Right hindlimb (tissue), 1 donor: ENCODE measurements at places on chromosomes 12 and 14.

GRCh38 chr14:28608851-28609828 lies 157.4 kb upstream of the FOXG1 start:
- peak; percentile 74 for DNase-seq

GRCh38 chr12:125140279-125141209 lies 75.3 kb downstream of the AACS start:
- DNase-seq: no peak

- DNase-seq: peak; percentile 30
Observed at GRCh38 chr12:83827193-83827592, 1085.4 kb downstream of the SLC6A15 start.

DNA sequence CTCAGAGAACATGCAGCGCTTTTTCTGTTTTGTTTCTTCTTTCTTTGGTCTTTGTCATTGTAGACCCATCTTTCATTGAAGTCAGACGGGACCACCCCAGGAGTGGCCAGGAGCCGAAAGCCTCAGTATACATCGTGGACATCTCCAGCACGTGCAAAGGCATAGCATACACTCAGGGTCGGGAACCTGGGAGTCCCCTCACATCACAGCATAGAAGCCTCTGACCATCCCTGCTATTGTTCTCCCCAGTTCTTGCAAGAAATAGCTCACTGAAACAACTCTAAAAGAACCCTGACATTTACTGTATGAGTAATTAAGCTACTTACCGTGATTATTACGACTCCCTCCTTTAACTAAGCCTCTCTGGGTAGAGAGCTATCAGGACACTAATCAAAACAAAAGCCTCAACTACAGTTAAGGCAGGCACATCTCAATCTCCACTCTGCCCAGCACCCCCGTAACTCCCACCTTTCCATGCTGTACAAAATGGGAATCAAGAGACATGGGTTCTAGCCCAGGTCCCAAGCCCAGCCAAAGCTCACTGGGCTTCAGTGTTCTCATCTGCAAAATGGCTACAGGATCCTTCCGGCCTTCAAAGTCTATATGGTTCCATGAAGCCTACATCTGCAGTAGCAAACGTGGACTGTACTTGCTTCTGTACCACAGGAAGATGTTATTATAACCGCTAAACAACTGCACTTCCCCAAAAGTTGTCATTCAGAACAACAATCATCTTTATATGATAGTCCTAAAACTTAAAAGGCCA lies 6.7 kb downstream of the CCDC88C start:
- DNase-seq: no peak

- DNase-seq: no peak
Observed at GRCh38 chr12:27504507-27504906, 19.5 kb upstream of the PPFIBP1 start.

GRCh38 chr14:74582910-74583581 lies 29.0 kb downstream of the LTBP2 start:
- DNase-seq: peak; percentile 70

GRCh38 chr14:58833634-58834378 lies 196.0 kb downstream of the DACT1 start:
- DNase-seq: no peak

DNA sequence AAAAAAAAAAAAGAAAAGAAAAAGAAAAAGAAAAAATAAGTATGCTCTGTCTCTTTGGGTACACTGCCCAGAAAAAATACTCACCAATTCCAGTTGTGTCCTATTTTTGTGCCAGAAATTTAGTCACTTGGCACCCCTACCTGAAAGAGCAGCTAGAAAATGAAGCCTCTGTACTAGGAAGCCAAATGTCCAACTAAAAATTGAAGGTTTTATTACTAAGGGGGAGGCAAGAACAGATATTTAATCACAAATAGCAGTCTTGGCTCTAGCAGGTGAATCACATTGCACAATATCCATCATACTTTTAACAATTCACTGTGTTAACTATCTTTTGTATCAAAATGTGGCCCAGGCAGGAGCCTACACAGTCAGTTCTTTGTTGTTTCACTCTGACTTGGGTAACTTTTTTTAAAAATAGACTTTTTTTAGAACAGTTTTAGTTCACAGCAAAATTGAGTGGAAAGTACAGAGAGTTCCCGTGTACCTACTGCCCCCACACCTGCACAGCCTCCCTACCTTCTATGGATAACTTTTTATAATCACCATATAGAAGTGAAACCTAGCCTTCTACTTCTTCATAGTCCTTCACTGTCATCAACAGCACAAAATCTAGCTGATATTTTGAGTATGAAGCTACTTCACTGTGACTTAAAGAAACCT lies 87.1 kb upstream of the ATF7IP start:
- no peak for DNase-seq

DNA sequence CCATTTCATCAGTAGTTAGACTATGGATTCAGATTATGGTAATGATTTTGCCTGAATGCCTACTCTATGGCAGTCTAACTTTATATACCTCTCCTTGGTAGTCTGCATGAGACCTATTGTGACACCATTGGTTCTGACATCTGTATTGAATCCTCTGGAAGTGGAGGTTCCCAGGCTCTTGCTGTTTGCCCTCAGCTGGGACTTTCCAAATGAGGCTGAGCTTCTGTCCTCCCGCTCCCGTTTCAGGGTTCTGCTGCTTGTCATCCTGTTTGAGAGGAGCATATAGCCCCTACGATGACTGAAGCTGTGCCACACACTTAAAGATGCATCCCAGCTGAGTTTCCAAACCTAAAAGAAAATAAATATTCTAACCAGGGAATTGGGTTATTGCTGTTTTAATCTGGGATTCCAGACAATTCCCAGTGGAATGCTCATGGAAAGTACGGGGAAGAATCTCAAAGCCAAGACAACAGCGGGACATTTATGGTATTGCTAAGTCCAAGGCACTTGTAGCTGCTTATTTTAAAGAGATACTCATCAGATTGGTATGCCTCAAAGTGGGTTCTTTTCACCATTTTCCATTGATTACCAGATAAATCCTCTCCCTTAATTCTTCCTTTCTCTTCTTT lies 105.9 kb downstream of the ETV6 start:
- no peak for DNase-seq

DNA sequence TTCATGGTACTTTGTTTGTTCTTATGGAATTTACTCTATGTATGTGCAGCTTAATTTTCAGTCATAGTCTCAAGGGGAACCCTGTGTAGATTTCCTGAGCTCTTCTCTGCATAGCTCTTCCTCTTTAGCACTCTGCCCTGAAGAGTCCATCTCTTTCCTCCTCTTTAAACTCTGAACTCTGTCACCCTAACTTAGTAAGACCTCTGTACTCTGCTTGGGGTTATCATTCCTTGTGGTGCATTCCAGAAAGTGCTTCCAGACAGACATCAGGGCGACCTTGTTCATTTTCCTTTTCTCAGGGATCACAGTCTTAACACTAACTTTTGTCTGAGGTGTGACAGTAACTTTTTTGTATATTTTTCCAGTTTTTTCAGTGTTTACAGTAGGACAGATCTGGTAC lies 179.3 kb downstream of the RAD51B start:
- no peak for DNase-seq

DNA sequence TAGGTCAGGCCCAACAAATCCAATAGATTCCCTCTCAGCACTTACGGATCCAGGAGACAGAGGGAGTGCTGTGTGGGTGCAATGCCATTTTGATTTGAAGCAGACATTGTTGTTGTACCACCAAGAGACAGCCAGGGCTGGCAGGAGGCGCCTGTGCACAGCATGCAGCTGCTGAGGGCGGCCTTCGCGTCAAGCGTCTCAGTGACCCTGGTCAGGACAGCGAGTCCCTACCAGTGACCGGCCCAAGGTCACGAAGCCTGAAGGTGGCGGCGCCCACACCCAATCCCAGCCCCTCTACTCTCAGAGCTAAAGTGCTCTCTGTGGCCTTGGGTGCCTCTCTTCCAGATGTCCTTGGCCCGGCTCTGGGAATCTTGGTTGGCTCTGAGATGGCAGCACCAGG lies 40.5 kb downstream of the PRMT8 start:
- no peak for DNase-seq

GRCh38 chr14:35355981-35356841 lies 48.3 kb downstream of the NFKBIA start:
- no peak for DNase-seq

DNA sequence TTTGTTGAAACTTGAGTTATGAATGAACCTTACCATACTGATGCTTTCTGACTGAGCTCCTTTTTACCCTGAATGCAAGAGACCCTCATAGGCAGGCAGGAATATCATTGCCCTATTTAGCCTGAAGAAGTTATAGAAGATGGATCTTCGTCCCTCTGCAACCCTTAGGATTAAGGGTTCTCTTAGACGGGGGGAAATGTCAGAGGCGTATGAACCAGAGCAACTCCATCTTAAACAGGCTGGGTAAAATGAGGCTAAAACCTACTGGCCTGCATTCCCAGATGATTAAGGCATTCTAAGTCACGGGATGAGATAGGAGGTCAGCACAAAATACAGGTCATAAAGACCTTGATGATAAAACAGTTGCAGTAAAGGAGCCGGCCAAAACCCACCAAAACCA lies 7.5 kb downstream of the ATF1 start:
- DNase-seq: no peak

- DNase-seq: peak; percentile 75
Observed at GRCh38 chr14:22412926-22413411, 176.1 kb downstream of the DAD1 start.

GRCh38 chr12:118606690-118607089 lies 230.3 kb downstream of the SUDS3 start:
- no peak for DNase-seq

DNA sequence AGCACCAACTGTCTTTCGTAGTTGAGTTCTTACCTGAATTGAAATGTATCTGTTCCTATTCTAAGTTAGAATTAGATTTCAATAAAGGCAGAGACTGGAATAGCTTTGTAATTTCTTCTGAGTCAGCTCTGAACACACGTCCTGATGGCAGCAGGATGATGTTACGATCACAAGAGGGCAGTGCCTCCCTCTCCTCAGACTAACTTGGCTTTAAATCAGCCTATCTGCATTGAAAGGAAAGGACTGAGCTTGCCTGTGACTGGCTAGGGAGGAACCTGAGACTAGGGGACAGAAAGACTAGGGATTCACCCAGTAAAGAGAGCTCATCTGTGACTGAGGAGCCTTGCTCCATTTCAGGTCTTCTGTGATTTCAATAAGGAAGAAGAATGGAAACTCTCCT lies 323.7 kb upstream of the OR4E1 start:
- DNase-seq: no peak

GRCh38 chr12:57765003-57765697 lies 1.7 kb downstream of the CYP27B1 start:
- DNase-seq: no peak

- no peak for DNase-seq
Observed at GRCh38 chr14:55780156-55780946, 200.3 kb downstream of the KTN1 start.

- no peak for DNase-seq
Observed at GRCh38 chr12:67758119-67758518, 109.6 kb downstream of the DYRK2 start.

GRCh38 chr12:89085421-89085820 lies 266.9 kb downstream of the DUSP6 start:
- peak; percentile 31 for DNase-seq

DNA sequence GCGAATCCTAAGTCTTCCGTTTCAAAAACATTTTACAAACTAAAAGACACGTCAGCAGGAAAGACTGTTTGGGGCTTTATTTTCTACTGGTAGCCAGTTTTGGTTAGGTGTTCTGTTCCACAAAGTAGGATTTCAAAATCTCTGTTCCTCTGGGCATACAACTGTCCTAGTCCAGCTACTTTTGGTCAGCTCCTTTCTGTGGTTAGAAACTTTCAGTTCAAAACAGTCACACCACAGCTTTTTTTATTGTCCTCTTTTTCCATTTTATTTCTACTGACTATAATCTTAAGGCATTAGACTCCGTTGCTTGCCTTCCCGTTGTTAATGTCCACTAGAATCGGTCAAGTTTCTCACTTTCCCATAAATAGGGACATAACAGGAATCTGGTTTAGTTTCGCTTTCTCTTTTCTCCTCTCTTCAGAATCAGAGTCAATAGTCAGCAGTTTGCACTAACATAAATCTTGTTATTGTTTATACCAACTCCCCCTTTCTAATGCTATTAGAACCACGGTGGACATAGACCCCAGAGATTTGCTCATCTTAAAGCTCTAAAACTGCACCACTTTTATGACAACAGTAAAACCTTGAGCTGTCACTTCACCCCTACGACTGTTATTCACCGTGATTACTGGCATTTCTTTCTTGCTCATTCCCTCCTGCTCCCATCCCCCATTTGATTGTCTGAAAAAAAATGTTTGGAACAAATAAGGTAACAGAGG lies 41.5 kb upstream of the NPAS3 start:
- no peak for DNase-seq

DNA sequence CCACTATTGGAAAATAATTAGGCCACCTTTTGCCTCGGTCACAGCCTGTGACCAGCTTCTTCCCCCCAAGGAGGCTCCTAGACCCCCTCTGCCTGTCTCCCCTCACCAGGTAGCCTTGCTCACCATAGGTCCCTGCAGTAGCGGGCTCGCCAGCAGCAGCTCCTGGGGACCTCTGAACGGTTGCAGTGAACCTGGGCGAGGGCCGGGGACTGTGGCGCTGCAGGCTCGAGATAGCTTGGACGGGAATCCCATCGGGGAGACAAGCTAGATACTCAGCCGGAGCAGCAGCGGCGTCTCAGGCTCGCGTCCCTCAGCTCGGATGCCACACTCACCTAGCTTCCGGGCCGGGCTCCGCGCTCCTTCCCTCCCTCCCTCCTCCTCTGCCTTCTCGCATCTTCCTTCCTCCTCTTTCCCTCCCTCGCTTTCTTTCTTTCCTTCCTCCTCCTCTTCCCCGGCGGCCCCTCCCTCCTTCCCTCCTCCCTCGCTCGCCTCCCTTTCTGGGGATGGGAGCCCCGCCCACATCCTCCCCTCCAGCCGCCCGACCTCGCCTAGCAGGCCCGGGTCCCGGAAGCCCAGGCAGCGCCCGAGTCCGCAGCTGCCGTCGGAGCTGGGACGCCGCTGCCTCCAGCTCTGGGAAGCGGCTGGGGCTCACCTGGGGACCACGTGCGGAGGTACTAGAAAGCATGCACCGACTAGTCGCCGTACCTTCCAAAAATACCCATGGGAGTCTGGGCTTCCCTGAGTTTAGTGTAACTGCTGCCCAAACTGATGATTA lies at the start of gene BMP4:
Gene BMP4, minus strand, starts transcription at position 399 of the 775 bp plus-strand sequence. CDS start 4,603 bp downstream, outside the sequence.
- peak; percentile 92 for DNase-seq

DNA sequence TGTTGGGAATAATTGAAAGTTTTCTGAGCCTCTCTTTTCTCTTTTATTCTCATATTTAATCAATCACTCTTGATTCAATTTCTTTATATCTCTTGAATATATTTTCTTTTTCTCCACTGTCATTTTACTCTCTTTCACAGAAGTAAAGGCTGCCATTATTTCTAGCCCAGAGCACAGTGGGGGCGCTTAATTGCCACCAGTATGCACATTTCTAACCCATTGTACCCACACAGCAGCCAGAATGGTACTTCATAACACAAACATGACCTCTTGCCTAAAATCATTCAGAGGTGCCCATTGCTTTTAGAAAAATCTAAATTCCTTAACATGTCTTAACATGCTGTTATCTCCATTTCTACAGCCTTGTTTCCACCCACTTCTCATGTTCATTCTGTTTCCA lies 190.2 kb upstream of the LMO3 start:
- no peak for DNase-seq

GRCh38 chr14:104265918-104266630 lies 127.7 kb downstream of the KIF26A start:
- no peak for DNase-seq
